Kidney epithelial cell (primary cell): ENCODE measurements at places on chromosomes 5 and 9. TPM values are rescaled to one million over a fixed set of nuclear protein-coding genes. Genes with fewer than 3 reads are reported as not detected.

Gene CAMK4
- total RNA-seq = 0.62 and 0.75 TPM in 2 replicates

Gene BARHL1
- not detected in 2 replicates for total RNA-seq

Gene RFESD
- total RNA-seq = 0.21 and 0.41 TPM in 2 replicates

Gene TMEM232
- total RNA-seq = 3.7 and 10.9 TPM in 2 replicates

Gene OR13C3
- not detected in 2 replicates for total RNA-seq

Gene FAM153A
- 0.41 TPM in 1 of 2 replicates, not detected in the other for total RNA-seq

Gene DMRTA1
- total RNA-seq = 0.92 and 1.1 TPM in 2 replicates

Gene SLC6A19
- not detected in 2 replicates for total RNA-seq

Gene CAPSL
- not detected in 2 replicates for total RNA-seq

Gene LPAR1
- 4.6 and 6.4 TPM in 2 replicates for total RNA-seq

Gene RANBP17
- 7.1 and 10.4 TPM in 2 replicates for total RNA-seq

Gene BTNL3
- not detected in 2 replicates for total RNA-seq

Gene PCDHB2
- 5.7 and 5.8 TPM in 2 replicates for total RNA-seq

Gene MYO10
- 70.0 and 80.3 TPM in 2 replicates for total RNA-seq

Gene MAP1B
- 136 and 295 TPM in 2 replicates for total RNA-seq

Gene CCIN
- not detected in 2 replicates for total RNA-seq

Gene FAM151B
- total RNA-seq = 1.0 and 3.8 TPM in 2 replicates

Gene TLX3
- 0.14 and 0.58 TPM in 2 replicates for total RNA-seq

Gene RGS7BP
- not detected in 2 replicates for total RNA-seq

Gene TMEFF1
- 15.7 and 23.4 TPM in 2 replicates for total RNA-seq

Gene CORO2A
- 7.8 and 9.5 TPM in 2 replicates for total RNA-seq

Gene FOXD4L6
- total RNA-seq = not detected in 2 replicates

Gene CYLC2
- total RNA-seq = not detected in 2 replicates

Gene RMRP
- total RNA-seq = 1,522 and 7,636 TPM in 2 replicates

Gene CCL27
- total RNA-seq = not detected in 2 replicates

Gene HAVCR2
- total RNA-seq = 1.5 and 1.6 TPM in 2 replicates

Gene CCNJL
- total RNA-seq = 21.9 and 23.4 TPM in 2 replicates

Gene CA9
- 0.04 and 0.27 TPM in 2 replicates for total RNA-seq

Gene GKAP1
- total RNA-seq = 2.7 TPM in 2 replicates

Gene TXNDC8
- not detected in 2 replicates for total RNA-seq

Gene STPG3
- total RNA-seq = not detected in 2 replicates

Gene NIPAL4
- 22.7 and 30.5 TPM in 2 replicates for total RNA-seq

Gene INSL4
- not detected in 2 replicates for total RNA-seq

Gene FOXD4
- 0.13 and 0.34 TPM in 2 replicates for total RNA-seq

Gene FST
- 0.33 TPM in 1 of 2 replicates, not detected in the other for total RNA-seq

Gene HACD4
- 0.46 and 0.62 TPM in 2 replicates for total RNA-seq

Gene GRXCR2
- not detected in 2 replicates for total RNA-seq

Gene ARSI
- 2.4 TPM in 2 replicates for total RNA-seq

Gene PCDHAC2
- 0.48 and 0.92 TPM in 2 replicates for total RNA-seq

Gene ZNF462
- 26.2 and 32.1 TPM in 2 replicates for total RNA-seq

Gene C9
- total RNA-seq = not detected in 2 replicates

Gene STOM
- 16.8 and 18.9 TPM in 2 replicates for total RNA-seq

Gene BSPRY
- total RNA-seq = 9.1 and 9.6 TPM in 2 replicates

Gene OR1J4
- not detected in 2 replicates for total RNA-seq

Gene PKD2L2
- not detected in 2 replicates for total RNA-seq
